ENCODE measurements at places on chromosomes 13 and 19.

DNA sequence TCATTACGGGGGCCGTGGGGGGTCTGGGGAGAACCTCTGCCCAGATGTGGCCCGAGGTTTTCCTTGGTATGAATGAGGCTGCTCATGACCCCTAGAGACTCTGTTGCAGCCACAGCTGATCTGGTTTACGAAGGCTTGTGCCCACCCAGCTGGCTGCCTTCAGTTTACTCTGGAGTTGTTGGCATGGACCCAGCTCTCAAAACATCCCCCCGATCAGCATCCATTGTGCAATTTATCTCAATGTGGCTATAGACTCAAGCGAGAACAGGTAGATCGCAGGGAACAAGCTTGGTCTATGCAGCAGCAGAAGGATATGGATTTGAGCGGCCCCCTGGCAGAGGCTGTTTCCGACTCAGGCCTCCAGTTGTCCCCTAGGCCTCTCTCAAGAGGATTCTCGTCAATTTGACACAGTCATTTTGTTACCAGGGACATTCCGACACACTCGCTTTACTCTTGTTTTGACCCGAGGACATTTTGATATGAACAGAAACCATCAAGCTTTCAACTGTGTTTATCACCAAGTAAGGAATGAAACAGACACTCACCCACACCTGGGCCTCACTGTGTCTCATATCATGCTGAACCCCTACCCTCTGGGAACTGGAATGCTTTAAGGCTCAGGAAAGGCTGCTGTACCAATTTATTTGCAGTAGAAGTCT, 161.5 kb downstream of the KATNAL1 start:
- H3K27ac ChIP-seq: no peak overlapping the region
- no peak for DNase-seq
- no peaks in the 10 kb centered on the region for H3K4me1 ChIP-seq
- no peaks in the 10 kb centered on the region for H3K36me3 ChIP-seq
- no peaks in the 10 kb centered on the region for H3K27me3 ChIP-seq

GRCh38 chr13:64993514-64994164, 2236.5 kb downstream of the PCDH9 start:
- no peak overlapping the region for H3K27ac ChIP-seq
- H3K4me1 ChIP-seq: no peaks in the 10 kb centered on the region
- H3K36me3 ChIP-seq: no peaks in the 10 kb centered on the region
- no peak overlapping the region for H3K4me3 ChIP-seq
- no peaks in the 10 kb centered on the region for H3K27me3 ChIP-seq
- no peak for DNase-seq

DNA sequence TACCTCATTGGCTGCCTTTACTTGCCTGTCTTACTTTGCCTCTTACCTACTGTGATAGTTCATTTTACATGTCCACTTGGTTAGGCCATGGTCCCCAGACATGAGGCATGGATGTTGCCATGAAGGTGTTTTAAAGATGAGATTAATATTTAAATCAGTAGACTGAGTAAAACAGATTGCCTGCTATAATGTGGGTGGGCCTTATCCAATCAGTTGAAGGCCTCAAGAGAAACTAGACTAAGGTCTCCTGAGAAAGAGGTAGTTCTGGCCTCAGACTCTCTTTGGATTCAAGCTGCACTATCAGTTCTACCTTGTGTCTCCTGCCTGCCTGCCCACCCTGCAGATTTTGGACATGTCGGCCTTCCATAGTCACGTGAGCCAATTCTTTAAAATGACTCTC, 26.1 kb downstream of the ADGRE3 start:
- no peak overlapping the region for H3K4me3 ChIP-seq
- no peaks in the 10 kb centered on the region for H3K36me3 ChIP-seq
- DNase-seq: no peak

DNA sequence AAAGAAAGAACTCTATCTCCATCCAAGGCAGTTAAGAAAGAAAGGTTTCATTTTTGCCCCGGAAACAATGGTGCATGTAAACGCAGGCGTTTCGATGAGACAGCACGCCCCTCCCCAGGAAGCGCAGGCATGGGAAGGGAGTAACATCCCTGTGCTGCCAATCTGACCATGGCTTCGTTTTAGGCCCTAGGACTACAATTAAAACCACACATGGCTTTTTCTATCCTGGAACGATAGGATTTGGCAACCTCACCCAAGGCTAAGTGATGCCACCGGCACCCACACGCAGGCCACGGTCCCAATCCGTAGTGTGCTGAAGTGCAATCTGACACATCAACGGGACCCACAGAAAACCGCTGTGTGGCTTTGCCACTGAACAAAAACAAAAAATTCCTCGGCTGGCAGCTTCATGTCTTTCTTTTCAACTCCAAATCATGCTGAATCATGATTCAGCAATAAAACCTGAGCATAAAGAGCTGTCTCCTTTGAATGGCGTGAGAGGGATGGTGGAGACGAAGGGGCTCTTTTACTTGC, 24.2 kb downstream of the RANBP3 start:
- no peak overlapping the region for H3K4me3 ChIP-seq
- peaks cover 18% of the 10 kb centered on the region for H3K36me3 ChIP-seq
- no peak for DNase-seq
